Vagina (tissue), 2 donors: ENCODE measurements at places on chromosomes 12 and 14. TPM values are rescaled to one million over a fixed set of nuclear protein-coding genes. Genes with fewer than 3 reads are reported as not detected.

DNA sequence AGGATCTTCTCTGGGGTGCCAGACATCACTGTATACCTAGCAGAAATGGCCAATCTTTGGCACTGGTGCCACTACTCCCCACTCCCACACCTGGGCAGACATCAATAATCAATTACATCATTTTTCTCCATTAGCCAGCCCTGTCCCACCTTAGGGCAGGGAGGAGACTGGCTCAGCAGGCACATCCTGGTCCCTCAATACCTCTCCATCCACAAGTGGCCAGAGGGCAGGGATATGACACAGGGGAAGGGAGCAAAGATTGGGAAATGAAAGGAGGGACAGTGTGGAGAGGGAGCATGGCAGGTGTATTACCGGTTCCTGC is 10.2 kb downstream of the RAPGEF3 start:
- no peaks in the 10 kb centered on the region for H3K27me3 ChIP-seq
- no peak for DNase-seq
- peaks cover 23% of the 10 kb centered on the region for H3K4me1 ChIP-seq
- no peaks in the 10 kb centered on the region for H3K36me3 ChIP-seq
- no peak overlapping the region for H3K27ac ChIP-seq

DNA sequence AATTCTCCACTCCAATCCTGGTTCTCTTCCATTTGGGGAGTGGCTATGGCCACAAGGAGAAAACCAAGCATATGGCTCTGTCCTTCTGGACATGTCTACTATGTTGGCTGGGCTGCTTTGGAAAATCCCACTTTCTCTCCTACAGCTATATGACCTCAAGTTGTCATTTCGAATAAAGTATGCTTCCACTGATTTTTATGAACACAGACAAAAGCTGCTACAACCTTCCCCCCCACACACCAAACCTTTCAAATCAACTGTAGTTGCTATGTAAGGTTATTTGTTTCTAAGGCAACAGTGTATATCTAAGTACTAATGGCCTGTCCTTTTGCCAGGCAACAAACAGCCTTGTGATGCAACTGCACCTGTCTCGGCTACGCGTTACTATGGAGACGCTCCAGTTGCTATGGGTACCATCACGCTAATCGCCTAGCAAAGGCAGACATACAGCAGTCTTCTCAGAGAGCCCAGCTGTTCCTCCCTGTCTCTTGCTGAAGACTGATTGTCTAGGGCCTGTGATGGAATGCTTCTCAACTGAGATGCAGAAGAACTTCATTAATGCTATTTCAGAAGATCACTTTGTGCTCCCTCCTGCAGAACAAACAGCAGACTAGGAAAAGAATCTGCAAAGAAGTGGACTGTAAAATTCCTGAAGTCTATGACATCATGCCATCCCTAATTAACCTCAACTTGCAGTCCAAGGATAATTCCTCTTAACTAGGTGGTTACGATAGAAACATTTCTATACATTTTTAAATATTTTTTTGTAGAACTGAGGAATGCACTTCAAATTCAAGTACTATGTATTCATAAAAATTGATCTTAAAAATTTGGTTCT is 67.6 kb downstream of the FOXN3 start:
- no peak overlapping the region for H3K4me3 ChIP-seq
- H3K27ac ChIP-seq, result no peak overlapping the region
- DNase-seq, result no peak
- H3K4me1 ChIP-seq, result peaks cover 55% of the 10 kb centered on the region
- H3K36me3 ChIP-seq, result no peaks in the 10 kb centered on the region
- no peaks in the 10 kb centered on the region for H3K27me3 ChIP-seq

The CLEC9A gene
- not detected for total RNA-seq

The ACSM4 gene
- not detected for total RNA-seq

GRCh38 chr14:100784523-100785337 is 41.2 kb upstream of the MEG3 start:
- H3K27ac ChIP-seq, result no peak overlapping the region
- no peak for DNase-seq
- H3K4me3 ChIP-seq, result no peak overlapping the region
- no peaks in the 10 kb centered on the region for H3K27me3 ChIP-seq
- no peaks in the 10 kb centered on the region for H3K36me3 ChIP-seq

The ANKS1B gene
- total RNA-seq, result 11.5 TPM

The PLA2G1B gene
- not detected for total RNA-seq

The ADCY6 gene
- total RNA-seq, result 30.0 TPM

GRCh38 chr14:101961746-101962502 is 2.4 kb upstream of the DYNC1H1 start:
- H3K27ac ChIP-seq, result no peak overlapping the region
- no peaks in the 10 kb centered on the region for H3K36me3 ChIP-seq
- DNase-seq, result no peak

DNA sequence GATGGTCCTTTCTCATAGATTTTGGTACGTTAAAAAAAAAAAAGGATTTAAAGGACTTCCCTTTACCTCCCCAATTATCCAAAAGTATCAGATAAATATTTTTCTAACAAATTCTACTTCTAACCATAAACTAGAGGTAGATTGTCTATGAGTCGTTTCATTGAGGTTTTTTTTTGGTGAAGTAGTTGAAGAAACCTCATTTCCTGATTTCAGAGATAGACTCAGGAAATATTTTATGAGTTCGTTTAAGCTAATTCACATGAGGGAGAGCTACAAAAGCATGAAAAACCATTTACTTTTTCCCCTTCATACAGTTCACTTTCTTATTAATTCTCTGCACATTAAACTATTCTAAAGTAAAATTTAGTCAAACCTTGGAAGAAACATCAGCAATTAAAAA is 112.5 kb downstream of the RALGAPA1 start:
- H3K27me3 ChIP-seq, result no peaks in the 10 kb centered on the region
- H3K4me1 ChIP-seq, result no peaks in the 10 kb centered on the region
- no peak for DNase-seq
- no peak overlapping the region for H3K4me3 ChIP-seq

DNA sequence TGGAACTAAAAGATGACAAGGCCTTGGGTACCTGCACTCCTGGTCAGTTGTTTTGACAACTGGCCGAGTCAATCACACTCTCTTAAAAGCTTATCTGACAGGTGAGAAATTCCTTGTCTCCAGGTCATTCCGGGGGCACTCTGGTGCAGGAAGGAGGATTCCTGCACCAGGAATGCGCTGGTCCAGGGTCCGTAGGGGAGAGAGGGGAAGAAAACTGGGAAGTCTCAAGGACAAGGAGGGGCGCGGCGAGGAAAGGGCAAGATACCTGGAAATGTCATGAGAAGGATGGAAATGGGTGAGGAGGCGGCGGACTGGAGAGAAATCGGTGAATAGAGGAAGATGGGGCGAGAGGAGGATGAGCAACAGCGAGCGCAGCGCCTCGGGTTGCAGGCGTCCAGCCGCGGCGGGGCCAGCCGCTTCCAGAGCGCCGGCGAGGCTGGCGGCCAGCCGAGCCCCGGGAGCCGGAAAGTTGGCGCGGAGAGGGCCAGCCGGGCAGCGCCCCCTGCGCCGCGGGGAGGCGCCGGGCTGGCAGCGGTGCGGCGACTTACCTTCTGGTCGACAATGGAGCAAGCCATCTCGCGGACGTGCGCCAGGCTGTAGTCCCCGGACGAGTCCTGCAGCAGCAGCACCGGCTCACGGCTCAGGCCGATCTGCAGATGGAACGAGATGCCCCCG is 809 bp downstream of the PRKD1 start:
- DNase-seq, result no peak
- no peaks in the 10 kb centered on the region for H3K27me3 ChIP-seq
- peak overlapping the region; percentile 72 for H3K4me3 ChIP-seq

The NACA gene
- 1,274 TPM for total RNA-seq

The SERPINA1 gene
- 6.1 TPM for total RNA-seq

GRCh38 chr12:48175613-48176416 is 7.6 kb upstream of the CCDC184 start:
- H3K4me3 ChIP-seq, result no peak overlapping the region
- no peaks in the 10 kb centered on the region for H3K27me3 ChIP-seq
- DNase-seq, result no peak

- H3K27me3 ChIP-seq, result no peaks in the 10 kb centered on the region
- H3K4me3 ChIP-seq, result no peak overlapping the region
- no peak for DNase-seq
- H3K27ac ChIP-seq, result no peak overlapping the region
- peaks cover 20% of the 10 kb centered on the region for H3K4me1 ChIP-seq
Measured at GRCh38 chr12:79549531-79550271, 141.1 kb downstream of the PAWR start.

DNA sequence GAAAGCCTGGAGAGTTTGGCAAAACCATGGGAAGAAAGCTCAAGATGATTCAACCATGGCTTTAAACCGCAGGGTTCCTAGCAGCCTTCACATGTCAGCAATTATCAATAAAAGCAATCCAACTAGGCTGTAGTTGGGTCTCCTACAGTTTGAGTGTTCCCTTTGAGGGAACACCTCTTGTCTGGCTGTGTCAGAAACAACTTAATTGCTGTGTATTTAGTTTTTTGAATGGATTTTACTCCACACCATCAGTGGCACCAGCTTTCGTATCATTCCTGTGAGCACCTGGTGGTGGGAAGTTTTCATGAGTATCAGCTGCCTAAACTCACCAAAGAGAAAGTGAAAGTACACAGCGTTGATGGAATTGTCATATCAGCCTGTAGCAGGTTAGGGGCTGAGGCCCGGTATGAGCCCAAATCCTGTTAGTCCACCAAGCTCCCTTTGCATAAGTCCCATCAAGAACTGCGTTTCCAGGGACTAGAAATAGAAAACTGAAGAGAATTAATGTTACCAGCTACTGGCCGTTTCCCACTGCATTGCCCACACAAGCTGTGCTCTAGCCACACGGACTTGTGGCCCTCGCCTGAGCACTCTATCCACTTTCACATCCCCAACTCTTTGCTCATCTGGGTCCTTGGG is 10.9 kb upstream of the IL26 start:
- H3K4me1 ChIP-seq, result peaks cover 43% of the 10 kb centered on the region
- no peak for DNase-seq
- H3K27ac ChIP-seq, result no peak overlapping the region
- no peaks in the 10 kb centered on the region for H3K27me3 ChIP-seq
- H3K4me3 ChIP-seq, result peak overlapping the region; percentile 24

DNA sequence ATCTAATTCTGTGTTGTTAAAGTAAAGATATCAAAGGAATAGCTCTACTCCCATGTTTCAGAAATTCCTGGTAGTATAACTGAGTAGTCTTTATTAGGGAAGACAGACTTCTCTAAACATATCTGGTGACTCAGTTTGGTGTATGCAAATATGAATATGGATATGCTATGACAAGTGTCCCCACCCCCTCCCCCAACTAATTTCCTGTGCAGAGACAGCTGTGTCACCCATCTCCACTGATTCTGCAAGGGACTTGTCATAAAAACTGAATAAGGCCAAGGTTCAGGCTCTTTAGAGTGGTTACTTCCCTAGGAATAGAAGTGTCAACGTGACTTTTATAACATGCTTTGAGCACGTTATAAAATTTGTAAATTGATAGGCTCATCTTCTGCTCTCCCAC is 429.1 kb downstream of the DAD1 start:
- H3K27me3 ChIP-seq, result no peaks in the 10 kb centered on the region
- H3K36me3 ChIP-seq, result no peaks in the 10 kb centered on the region
- H3K4me3 ChIP-seq, result no peak overlapping the region
- H3K27ac ChIP-seq, result no peak overlapping the region
- no peaks in the 10 kb centered on the region for H3K4me1 ChIP-seq

GRCh38 chr12:2267703-2268470 is 215.1 kb downstream of the CACNA1C start:
- H3K4me1 ChIP-seq, result peaks cover 50% of the 10 kb centered on the region
- no peak overlapping the region for H3K4me3 ChIP-seq
- peak overlapping the region; percentile 37 for H3K27ac ChIP-seq
- DNase-seq, result no peak

The KCNA1 gene
- 0.74 TPM for total RNA-seq

DNA sequence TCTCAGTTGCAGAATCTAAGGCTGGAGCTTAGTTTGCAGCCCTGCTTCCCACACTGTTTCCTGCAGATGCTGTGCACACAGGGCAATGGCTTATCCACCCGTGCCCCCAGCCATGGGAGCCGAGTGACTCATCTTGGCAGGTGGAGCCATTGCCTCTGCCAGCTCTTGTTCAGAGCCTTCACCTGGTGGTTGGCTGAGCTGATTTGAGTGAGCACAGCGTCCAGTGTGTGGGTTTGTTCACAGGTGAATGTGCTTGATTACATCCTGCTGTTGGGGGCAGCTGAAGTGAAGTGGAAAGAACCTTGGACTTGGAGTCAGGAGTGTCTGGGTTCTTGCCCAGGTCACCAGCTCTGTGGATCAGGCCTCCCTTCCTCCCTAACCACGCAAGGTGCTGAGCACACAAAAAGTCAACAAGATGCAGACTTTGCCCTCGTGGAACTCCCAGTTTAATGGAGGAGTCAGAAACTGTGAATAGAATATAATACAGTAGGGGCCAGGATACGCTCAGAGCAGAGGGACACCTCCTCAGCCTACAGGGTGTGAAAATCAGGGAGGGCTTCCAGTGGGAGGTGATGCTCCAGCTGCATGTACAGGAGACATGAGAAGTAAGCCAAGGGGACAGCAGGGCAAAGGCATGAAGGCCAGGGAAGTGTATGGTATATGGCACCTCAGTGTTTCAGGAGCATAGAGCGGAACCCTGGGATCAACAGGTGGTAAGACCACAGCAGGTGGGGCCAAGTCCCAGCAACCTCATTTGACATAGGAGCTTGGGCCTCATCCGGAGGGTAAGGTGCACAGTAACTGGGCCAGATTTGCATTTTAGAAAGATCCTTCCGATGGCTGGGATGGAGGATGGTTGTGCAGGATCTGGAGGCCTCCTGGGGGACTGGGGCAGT is 22.8 kb downstream of the JDP2 start:
- no peak overlapping the region for H3K4me3 ChIP-seq
- H3K36me3 ChIP-seq, result no peaks in the 10 kb centered on the region
- peak overlapping the region; percentile 41 for H3K27ac ChIP-seq

DNA sequence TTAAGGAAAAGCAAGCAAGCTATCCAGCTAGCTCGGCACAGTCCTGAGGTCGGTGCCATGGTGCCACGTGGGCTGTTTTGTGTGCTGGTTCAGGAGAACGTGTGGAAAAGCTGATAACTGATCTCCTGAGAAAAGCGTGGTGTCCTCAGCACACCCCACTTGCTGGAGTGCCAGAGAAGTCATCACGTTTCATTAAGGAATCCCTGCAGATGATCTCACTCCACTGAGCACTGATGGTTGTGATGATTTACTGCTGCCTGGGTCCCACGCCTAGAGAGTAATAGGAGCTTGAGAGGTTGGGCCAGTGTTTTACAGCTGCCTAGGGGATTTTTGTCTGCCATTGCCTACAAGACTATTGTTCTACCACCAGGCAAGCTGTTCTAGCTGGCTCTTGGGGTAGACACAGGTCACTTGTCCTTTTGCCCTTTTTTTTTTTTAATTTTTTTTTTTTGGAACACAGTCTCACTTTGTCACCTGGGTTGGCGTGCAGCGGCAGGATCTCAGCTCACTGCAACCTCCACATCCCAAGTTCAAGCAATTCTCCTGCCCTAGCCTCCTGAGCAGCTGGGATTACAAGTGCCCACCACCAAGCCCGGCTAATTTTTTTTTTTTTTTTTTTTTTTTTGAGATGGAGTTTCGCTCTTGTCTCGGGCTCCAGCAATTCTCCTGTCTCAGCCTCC is 42.3 kb upstream of the EVL start:
- no peak overlapping the region for H3K4me3 ChIP-seq
- H3K4me1 ChIP-seq, result peaks cover 11% of the 10 kb centered on the region
- DNase-seq, result no peak
- H3K27ac ChIP-seq, result no peak overlapping the region
- H3K27me3 ChIP-seq, result no peaks in the 10 kb centered on the region
